ENCODE measurements at places on chromosomes 11 and 22.

- no peak for DNase-seq
These were observed 4.5 kb upstream of the SCGB1D2 start for GRCh38 chr11:62237499-62237898.

- DNase-seq: no peak
These were observed 8.4 kb downstream of the DAGLA start for GRCh38 chr11:61688365-61689163.

GRCh38 chr22:32916025-32916424 lies 114.5 kb downstream of the TIMP3 start:
- no peak for DNase-seq

DNA sequence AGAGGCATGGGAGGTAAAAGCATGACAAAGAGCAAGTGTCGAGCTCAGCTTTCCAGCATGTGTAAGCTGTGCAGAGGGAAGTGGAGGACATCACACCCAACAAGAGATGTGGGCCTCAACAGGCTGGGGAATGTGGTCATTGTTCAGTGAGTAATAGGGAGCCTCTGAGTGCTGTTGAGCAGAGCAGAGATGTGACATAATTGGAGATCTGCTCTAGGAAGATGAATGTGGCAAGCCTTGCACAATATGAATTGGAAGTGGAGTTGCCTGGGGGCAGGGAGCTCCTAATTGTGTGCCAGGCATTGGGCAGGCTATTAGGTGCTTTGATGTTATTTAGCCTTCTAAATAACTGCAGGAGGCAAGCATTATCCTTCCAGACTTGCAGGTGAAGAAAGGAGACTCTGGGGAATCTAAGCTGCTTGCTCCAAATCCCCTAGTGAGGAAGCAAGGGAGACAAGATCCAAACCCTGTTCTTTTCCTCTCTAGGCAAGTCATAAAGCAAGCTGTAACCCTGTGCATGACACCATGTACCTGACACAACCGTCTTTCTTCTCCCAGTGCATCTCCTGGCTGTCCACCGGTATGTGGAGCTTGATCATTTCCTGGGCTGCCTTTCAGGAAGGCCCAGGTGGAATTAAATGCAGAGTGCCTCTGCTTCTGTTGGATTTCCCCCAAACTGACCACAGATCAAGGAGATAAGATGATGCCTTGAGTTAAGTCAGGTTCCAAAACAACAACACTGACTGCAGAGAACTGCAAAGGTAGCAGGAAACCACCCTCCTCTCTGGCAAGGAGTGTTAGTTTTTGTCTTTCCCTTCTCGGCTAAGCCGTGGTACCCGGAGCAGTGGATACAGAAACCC lies 221.4 kb downstream of the TENM4 start:
- peak; percentile 90 for DNase-seq

GRCh38 chr22:47019012-47019790 lies 256.8 kb downstream of the TBC1D22A start:
- DNase-seq: no peak

DNA sequence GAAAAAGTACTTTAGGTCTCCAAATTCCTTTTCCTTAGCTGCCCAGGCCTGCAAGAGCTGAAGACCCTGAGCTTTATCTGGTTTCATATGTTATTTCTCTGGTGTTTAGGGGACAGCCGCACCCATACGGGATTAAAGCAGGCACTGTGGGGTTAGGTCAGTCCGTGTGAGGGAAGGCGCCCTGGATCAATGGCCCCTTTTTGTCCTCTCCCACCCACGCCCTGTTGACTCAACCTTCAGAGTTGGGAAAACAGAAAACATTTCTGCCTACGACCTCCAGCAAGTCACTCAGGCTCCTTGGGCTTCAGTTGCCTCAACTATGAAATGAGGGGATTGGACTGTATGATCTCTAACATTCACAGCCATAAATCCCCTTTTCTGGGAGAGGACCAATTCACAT lies 55.2 kb upstream of the BARX2 start:
- DNase-seq: no peak

- peak; percentile 25 for DNase-seq
These were observed 18.7 kb downstream of the ASPHD2 start for GRCh38 chr22:26447584-26448329.

DNA sequence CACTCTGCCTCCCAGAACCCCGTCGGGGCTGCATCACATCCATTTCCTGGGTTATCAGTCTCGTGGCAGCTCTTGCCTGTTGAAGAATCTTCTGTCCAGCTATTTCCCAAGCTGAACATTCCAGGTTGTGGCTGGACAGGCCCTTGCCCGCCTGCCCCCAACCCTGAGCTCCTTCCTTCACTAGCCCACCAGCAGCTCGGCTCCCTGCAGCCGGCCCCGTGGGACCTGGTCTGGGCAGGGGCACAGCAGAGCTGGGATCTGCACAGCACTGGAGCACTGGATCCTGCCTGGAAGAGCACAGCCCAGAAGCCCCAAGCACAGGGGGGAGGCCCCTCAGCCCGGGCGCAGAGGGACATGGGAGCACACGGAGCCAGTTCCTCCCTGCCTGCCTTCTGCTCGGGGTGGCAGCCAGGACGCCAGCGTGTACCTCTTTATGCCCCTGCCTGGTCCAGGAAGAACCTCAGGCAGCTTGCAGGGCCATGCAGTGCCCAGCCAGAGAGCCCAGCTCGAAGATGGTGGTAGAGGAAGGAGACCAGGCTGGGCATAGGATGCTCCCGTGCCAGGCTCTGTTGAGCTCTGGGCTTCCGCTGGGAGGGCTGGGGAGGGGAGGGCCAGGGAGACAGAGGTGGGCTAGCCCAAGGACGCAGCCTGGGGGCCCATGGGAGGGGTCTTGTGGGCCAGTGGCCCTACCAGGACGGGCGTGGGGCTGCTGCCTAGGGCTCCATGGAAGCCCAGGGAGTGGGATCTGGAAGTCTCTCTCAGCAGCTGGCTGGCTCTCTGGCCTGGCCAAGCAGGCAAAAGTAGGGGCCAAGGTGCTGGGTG lies 16.6 kb upstream of the GNB1L start:
- no peak for DNase-seq

- no peak for DNase-seq
These were observed 32.0 kb downstream of the SHANK3 start for GRCh38 chr22:50704510-50705218.

- DNase-seq: peak; percentile 69
These were observed 369 bp downstream of the XRRA1 start for GRCh38 chr11:74948546-74948897.

DNA sequence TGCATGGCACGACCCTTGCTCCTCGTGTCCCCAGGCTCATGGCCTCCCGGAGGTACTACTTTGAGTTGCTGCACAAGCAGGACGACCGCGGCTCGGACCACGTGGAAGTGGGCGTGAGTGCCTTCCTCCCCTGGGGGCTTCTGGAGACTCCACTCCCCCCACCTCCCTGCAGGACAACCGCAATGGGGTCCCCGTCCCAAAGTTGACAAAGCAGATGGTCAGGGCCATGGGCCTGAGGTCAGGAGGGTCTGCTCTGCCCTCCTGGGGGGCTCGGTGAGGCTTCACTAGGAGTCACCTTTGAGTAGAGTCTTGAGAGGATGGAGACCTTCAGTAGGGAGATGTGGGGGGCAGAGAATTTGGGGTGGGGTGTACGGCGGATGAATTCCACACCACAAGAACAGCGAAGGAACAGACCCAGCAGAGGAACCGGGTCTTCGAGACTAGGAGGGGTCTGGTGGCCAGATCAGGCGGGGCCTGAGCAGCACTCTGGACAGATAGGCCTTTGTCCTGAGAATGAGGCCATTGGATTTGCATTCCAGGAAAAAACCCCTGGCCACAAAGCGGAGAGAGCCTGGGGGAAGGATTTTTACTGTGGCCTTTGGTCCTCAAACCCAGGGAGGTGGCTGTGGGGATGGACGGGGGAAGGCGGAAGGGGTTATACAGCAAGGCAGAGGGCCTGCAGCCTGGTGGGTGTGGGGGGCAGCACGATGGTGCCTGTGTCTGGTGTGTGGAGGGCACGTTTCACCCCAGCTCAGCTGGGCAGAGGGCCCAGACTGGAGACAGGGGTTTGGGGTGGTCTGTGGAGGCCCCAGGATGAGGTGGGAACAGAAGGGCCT lies 4.6 kb downstream of the B4GALNT4 start:
- no peak for DNase-seq

GRCh38 chr11:27255447-27255828 lies 107.6 kb downstream of the CCDC34 start:
- no peak for DNase-seq

GRCh38 chr11:29129844-29130243 lies 887.0 kb downstream of the KCNA4 start:
- no peak for DNase-seq

GRCh38 chr11:119030029-119030328 lies 698 bp downstream of the SLC37A4 start:
- no peak for DNase-seq

GRCh38 chr11:78403781-78404180 lies 13.8 kb downstream of the GAB2 start:
- no peak for DNase-seq

- no peak for DNase-seq
These were observed 54.7 kb downstream of the PANX1 start for GRCh38 chr11:94183251-94183885.

DNA sequence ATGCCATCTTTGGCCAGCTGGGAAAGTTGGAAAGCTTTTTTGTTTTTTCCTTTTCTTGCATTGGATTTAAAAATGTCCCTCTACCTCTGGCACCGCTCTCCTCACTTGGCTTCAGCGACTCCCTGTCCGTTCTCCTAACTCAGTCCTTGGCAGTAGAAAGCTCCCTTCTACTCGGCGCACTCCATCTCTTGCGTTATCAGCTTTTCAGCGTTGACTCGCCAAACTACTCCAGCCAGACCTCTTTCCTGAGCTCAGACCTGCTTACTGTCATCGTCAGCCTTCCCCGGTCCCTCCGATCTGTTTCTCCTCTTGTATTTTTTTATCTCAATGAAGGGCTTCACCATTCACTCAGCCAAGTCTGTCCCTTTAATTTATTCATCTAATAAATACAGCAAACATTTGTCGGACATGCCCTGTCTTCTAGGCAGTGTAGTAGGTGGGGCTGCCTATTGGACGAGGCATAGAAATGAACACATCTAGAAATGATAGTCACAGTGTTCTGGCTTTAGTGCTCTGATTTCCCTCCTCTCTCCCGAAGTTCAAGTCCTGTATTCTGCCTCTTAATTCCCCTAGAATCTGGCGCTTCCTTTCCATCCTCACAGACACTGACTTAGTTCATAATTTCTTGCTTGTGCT lies 839 bp downstream of the CEP164 start:
- DNase-seq: peak; percentile 63

GRCh38 chr11:23134627-23135026 lies 274.4 kb upstream of the CCDC179 start:
- DNase-seq: no peak

- DNase-seq: peak; percentile 49
These were observed 70.1 kb downstream of the SYT9 start for GRCh38 chr11:7321473-7322450.

DNA sequence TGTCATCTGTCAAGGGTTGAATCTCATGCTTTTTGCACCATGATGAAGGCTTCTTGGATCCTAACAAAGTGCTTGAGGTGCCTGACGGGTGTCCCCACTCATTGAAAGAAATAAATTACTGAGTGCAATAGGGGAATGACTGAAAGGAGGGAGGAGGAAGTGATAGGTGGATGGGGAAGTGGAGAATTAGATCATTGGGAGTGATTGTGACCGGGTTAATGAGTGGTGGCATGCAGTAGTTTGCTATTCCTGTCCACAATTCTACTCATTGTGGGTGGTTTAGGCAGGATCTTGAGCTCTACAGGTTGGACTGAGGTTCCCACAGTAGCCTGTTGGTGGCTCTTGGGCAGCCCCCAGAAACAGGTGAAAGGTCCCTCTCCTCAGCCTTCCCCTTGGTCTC lies 44.3 kb downstream of the THAP12 start:
- no peak for DNase-seq

- no peak for DNase-seq
These were observed 10.5 kb downstream of the ART5 start for GRCh38 chr11:3631331-3631730.

- peak; percentile 89 for DNase-seq
These were observed 24.6 kb upstream of the ACER3 start for GRCh38 chr11:76835928-76836612.

DNA sequence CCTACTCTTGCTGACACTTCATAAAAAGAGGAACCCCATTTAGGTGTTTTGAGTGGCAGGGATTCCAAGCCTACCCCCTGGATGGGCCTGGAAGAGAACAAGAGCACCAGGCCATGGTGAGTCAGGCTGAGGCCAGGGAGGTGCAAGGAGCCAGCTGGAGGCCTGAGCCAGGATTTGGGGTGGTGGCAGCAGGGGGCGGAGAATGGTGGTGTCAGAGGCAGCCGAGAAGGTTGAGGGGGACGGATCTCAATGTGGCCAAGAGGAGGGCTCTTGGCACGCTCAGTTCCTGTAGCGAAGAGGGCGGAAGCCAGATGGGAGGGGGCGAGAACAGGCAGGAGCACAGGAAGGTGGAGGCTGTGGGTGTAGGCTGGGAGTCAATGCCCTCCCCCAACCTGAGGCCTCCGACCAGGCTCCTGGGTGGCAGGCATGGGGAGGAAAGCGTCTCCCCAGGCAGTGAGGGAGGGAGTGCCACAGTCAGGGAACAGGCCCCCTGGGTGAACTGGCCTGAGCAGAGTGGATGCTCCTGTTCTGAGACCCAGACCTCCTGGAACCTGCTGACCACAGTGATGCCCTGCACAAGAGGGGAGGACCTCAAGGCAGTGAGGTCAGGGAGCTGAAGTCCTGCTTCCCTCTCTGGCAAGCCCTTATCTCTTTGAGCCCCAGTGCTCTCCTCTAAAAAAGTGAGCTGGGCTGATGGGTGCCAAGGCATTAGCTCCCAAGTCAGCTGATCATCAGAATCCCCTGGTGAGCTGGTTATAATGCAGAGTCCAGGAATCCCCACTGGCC lies 13.9 kb downstream of the RTN4RL2 start:
- DNase-seq: no peak

DNA sequence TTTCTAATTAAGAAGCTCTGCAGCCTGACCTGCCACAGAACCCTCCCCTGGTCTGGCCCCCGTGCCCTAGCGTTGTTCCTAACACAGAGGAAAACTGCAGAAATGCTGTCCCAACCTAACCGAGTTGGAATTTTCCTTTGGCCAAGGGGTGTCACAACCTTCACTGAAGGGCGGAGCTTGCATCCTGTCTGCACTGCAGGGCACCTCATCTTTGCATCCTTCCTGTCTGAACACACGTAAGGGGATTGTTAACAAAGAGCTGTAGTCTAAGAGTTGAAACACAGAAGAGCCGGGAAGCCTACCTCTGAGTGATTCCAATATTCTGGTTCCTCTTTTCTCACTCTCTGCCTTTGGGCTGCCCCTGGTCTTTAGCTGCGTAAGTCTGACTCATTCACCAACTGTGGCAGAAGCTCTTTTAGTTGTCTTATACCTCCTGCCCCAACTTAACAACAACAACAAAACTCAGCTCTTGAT lies 1.6 kb downstream of the DIXDC1 start:
- peak; percentile 68 for DNase-seq

DNA sequence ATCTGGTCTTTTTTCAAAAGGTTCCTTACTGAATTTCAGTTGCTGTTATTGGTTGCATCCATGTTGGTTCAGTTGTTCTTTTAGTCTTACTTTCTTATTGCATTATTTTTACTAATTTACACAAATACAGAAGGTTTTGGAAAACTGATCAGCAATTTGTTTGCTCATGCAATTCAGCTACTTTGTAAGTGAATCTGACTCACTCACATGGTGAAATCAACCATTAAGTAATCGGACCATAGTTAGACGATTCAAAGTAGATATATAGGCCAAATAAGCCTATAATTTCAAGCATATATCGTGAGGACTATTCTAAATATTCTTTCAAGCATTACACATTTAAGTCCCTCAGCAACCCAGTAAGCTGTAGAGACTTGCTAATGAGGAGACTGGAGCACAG lies 41.7 kb downstream of the CCDC83 start:
- no peak for DNase-seq

GRCh38 chr11:113137713-113138529 lies 176.5 kb upstream of the TTC12 start:
- DNase-seq: peak; percentile 87
